ENCODE measurements at places on chromosomes 5 and 9. TPM values are rescaled to one million over a fixed set of nuclear protein-coding genes. Genes with fewer than 3 reads are reported as not detected.

SLC25A48 gene
- 0.10 TPM for total RNA-seq

DNA sequence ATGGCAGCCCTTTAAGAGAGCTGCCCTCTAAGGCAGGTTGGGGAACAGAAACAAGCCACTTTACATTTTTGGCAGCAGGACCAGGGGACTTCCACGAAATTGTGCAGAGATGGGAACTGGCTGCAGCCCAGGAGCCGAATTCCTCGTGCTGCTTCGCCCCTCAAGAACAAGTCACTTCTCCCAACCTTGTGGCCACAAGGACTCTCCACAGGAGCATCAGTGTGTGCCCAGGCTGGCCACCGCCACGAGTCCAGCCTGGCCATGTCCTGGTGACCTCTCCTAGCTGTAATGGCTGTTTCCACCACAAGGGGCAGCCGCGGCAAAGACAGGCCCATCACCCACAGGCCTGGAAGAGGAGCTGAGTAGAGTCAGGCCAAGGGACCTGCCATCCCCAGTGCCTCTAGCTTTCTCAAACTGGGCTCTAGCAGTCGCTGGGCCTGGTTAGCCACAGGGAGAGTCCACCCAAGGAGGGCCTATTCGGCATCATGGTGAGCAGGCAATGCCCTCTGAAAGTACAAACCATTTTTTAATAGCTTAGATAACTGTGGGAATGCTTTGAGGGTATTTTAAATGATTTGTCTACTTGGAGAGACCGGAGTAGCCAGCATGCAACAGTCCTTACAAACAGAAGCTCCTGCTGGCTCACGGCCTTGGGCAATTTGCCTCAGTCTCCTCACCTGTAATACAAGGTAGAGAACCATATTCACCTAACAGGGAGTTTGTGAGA, 129.0 kb downstream of the COL23A1 start:
- DNase-seq, result peak; percentile 91

DNA sequence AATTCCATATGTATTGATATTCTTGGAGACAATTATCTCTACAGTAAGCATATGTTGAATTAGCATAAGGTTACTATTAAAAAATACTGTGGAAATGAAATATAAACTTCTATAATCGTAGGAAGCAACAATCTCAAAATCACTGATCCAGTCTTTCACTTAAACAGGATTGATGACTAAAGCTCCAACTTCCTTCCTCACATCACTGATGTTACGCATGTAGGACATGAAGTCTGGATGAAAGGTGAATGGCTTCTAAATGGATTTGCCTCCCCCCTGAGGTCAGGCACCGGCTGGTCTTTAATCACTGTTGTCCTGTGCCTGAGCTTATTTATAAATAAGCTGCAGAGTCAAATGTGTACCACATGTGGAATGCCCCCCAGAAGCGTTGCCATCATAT, 157.1 kb upstream of the NFIB start:
- no peak for DNase-seq

DNA sequence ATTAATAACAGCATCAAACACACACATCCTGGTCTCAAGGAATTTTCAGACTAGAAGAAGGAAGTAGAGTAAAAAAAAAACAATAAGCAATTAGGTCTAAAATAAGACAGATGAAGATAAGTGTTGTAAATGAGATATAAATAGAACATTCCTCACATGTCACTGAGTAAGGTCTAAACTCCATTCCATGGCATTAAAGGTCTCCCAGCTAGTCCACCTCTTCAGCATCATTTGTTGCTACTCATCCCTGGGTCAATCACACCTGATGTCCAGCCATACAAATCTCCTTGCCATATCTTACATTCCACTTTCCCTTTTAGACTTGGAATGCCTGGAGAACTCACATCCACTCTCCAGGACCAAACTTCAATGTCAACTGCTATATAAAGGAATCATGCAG, 214.1 kb upstream of the KLF4 start:
- DNase-seq, result no peak

GRCh38 chr9:87109851-87110250, 162.5 kb upstream of the GAS1 start:
- no peak for DNase-seq

- peak; percentile 94 for DNase-seq
Observed at GRCh38 chr5:142874540-142874939, 104.4 kb downstream of the ARHGAP26 start.

DNA sequence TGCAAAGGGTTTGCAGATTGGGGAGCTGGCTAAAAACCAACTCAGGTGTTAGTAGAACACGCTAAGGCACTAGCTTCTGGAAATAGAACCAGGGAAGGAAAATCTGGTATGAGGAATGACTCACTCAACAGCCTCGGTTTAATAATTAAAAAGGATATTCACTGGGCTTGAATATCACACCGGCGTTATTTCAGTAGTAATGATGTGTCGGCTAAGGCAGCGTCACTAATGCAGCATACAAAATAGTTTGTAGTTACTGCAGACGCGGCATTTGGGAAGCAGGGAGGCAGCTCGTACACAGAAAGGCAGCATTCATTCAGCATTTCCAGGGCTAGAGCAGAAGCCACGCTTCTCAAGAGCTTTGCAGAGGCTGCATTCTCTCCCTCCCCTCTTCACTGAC, 1.7 kb downstream of the ADRA1B start:
- no peak for DNase-seq

GRCh38 chr5:76163111-76163628, 80.0 kb downstream of the SV2C start:
- no peak for DNase-seq

GRCh38 chr5:174922955-174923354, 198.6 kb downstream of the MSX2 start:
- no peak for DNase-seq

GRCh38 chr5:107376546-107377276, 294.0 kb downstream of the EFNA5 start:
- DNase-seq, result no peak

GRCh38 chr5:95763941-95764340, 32.8 kb downstream of the RHOBTB3 start:
- no peak for DNase-seq

Data from posterior vena cava (tissue), 2 donors.